ENCODE measurements at places on chromosomes 1 and 21.

GRCh38 chr1:33169290-33170055 lies 12.4 kb downstream of the TRIM62 start:
- no peak for DNase-seq

GRCh38 chr1:37243368-37244082 lies 209.2 kb upstream of the GRIK3 start:
- DNase-seq: no peak

DNA sequence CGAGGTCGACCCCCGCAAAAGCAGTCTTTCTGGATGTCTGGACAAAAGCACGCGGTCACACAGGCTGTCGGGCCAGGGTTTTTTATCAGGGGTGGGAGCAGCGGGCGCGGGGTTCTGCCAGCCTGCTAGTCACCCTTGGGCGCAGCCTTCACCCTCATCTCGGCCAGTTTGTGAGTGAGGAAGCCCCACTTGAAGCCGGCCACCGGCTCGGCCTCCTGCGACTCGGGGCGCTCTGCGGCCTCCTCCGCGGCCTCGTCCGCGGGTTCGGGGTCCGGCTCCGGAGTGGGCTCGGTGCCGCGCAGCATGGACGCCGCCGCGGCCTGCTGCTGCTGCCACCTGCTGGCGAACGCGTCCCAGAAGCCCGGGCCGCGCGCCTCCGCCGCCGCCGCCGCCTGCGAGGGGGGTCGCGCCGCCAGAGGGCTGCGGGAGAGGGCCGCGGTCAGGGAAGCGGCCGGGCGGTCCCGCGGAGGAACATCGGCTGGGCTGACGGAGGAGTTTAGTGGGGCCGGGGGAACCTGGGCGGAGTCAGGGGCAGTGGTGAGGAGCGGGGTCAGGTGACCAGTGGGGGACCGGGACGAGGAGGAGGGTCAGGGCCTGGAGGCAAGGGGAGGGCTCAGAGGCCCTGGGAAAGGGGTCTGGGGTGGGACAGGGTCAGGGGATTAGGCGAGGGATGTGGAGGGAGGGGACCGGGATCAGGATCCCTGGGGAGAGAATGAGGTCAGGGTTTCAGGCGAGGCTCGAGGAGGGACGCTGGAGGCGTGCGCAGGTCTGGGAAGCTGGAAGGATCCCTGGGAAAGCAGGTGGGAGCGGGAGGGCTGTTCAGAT lies 4.5 kb downstream of the C1orf232 start:
- no peak for DNase-seq

- no peak for DNase-seq
Measured at GRCh38 chr1:220786337-220787068, at the start of gene MTARC1. MTARC1 (plus strand) TSS chr1:220786913; CDS start chr1:220786945, 32 bp downstream.

DNA sequence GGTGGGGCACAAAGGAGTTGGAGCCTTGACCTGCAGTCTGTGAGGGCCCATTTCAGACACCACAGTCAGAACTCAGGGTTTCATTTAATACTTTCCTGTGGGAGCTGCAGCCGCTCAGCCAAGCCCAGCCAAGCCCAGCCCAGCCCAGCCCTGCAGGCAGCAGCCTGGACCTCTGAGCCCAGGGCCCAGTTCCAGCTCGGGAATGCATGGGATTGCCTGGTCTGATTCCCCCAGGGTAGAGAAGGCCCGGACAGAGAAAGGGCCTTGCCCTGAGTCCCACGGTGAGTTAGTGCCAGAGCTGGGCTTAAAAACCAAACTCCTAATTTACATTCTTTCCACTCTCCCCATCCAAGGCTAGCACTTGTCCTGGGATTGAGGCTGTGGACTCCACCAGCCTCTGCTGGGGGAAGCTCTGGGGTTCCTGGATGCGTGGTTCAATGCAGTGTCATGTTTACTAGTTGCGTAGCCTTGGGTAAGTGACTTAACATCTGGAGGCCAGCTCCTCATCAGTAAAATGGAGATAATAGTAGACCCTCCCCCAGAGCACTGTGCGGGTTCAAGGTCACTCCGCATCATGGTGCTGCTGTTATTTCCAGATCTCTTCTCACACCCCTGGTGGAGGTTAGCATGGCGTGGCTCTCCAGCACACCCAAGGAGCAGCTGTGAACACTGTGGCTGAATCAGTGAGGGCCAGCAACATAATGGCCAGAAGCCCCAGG lies 29.2 kb upstream of the PKP1 start:
- DNase-seq: no peak

DNA sequence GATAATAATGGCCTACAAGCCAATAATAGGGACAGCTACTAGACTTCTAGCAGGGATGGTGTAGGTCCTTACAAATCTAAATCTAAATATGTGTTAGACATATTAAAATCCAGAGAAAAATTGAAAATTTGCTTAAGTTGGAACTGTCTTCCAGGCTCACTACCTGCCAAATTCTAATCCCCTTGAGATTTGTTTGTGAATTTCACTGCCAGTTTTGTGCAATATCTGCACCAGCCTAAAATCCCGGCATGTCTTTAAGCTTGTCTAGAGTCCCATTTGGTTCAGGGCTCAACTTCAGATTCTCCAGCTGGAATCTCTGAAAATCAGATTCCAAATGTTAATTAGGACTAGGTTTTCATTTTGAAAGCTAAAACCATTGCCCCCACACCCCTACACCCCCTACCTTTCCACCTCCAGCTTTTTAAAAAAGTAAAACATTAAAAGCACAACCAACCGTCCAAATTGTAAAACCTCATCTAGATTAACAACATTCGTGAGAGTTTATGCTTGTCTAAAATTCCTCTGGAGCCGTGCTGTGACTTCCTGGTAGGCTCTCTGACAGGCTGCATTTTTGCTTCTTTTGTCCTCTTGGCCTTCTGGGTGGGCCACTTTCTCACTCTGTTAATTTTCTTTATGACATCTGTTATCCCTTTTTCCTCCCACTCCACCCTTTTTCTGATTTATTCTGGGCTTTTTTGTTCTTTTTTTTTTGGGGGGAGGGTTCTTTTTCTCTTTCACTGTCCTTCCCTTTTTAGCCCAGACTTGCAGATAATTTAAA lies 348.7 kb downstream of the PAPPA2 start:
- no peak for DNase-seq

DNA sequence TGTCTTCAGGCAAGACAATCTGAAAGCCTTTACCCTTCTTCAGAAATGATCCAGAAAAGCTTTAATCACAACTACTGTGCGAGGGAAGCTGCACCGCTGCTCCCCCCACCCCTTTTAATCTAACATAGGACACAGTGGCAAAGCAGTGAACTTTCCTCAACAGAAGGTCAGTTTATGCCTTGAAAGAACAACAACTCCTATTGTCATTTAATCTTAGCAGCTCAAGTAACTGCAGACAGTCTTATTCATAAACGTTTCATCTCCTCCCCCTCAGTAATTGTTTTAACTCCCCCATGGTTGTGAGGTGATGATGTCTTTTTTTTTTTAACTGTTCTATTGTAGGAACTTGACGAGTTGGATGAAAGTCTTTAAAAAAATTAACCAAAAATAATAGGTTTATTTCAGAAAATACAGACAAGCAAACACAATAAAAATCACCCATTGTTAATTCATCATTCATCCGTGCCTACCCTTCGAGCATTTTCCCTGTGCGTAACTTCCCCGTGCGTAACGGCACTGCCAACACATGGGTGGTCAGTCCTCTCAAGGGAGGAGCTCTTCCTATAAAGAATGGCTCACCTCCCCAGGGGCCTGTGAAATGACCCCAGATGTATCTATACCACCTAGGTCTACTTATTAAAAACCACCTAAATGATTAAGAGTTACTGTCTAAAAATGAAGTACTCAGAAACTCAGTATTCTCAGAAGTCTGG lies 3.3 kb upstream of the ADAR start:
- DNase-seq: no peak

GRCh38 chr1:210525716-210526454 lies 197.2 kb downstream of the HHAT start:
- no peak for DNase-seq

- DNase-seq: no peak
Measured at GRCh38 chr1:152495066-152495675, 15.4 kb upstream of the LCE5A start.

DNA sequence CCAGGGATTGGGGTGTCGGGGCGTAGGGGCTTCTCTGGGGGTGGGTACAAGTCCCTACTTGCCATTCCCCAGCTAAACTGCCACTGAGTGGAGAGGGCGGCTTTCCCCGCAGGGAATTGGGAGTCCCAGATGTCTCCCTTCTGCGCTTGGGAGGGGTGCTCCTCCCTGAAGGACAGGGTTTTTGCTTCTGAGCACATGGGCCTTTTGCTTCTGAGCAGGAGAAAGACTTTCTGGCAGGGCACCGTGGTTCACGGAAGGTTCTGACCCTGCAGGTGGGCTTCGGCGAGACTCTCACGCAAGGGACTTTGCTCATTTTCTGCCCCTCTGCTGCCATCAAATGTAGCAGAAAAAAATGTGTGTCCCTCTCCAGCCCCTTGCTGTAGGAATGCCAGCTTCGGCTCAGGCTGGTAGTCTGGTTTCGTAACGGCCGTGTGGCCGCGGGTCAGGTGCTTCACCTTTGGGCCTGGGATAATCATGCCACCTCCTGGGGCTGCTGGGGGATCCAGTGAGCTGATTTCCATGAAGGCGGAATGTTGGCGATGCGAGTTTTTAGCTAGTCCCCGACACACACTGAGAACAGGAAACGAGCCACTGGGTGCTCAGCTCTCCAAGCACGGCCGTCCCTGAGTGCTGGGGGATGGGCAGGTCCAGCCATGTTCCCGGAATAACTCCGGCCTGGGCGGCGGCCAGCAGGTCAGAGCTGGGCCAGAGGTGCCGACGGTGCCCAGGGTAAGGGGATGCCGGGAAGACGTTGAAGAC lies 364.0 kb downstream of the CAMTA1 start:
- DNase-seq: no peak

DNA sequence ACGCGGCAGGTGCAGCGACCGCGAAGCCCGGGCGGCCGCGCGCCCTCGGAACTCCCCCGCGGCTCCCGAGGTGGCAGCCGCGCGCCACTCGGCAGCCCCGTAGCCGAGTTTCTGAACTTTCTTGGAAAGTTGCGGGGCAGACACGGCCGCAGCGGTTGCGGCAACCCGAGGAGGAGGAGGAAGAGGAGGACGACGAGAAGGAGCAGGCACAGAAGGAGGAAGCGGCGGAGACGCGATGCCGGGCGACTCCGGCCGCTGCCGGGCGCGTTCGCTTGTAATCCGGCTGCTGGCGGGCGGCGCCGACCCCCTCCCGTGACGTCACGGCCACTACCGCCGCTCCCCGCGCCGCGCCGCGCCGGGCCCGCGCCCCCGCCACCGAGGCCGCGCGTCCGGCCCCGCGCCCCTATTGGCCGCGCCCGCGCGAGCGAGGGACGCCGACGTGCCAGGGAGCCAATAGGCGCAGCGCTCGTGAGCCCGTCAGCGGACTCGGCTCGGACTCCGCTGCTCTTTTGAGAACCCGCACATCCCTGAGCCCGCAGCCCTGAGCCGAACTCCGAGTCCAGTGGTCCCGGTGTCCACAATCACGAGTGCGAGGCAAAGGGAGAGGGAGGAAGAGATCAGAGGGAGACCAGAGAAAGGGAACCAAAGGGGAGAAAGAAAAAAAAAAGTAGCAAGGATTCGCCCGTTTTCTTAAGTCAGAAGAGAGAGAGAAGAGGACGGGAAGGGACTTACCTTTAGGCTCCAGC lies 736 bp upstream of the BARHL2 start:
- no peak for DNase-seq

DNA sequence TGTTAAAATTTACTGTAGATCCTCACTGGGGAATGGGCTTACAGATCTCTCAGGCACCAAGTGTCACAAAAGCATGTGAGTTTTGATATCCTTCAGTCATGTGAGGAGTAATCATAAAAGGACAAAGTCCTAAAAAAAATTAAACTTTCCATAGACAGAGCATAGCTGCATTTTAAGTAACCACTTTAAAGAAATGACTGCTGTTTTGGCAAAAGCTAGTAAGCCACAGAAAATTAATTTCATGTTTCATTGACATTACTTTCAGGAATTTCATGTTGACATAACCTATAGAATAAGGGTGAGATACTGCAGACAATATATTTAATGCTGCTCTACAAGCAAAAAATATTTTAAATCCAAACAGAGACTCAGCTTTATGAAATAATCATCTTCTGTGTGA lies 156.3 kb downstream of the LYPLAL1 start:
- DNase-seq: no peak

GRCh38 chr1:184022668-184023067 lies 14.9 kb downstream of the COLGALT2 start:
- no peak for DNase-seq

GRCh38 chr1:94989911-94990473 lies 63.1 kb upstream of the CNN3 start:
- no peak for DNase-seq

DNA sequence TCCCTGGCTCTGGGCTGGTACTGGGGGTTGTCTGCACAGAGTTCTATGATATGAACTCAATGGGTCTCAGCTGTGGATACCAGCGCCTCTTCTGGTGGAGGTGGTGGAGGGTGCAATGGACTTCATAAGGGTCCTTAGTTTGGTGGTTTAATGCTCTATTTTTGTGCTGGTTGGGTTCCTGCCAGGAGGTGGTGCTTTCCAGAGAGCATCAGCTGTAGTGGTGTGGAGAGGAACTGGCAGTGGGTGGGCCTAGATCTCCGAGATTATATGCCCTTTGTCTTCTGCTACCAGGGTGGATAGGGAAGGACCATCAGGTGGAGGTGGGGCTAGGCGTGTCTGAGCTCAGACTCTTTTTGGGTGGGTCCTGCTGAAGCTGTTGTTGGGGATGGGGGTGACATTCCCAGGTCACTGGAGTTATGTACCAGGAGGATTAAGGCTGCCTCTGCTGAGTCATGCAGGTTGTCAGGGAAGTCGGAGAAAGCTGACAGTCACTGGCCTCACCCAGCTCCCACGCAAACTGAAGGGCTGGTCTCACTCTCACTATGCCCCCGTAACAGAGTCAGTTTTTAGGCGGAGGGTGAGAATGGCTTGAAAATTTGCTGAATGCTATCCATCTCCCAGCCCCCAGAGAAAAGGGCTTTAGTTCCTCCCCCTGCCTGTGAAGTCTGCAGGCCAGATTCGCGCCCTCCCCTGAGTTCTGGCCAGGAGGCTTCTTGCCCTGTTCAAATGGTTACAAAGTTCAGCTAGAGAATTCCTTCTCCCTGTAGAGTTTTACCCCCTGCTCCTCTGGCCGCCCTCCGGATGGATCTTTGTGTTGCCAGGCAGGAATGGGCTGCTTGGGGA lies 902.9 kb downstream of the LTN1 start:
- no peak for DNase-seq

DNA sequence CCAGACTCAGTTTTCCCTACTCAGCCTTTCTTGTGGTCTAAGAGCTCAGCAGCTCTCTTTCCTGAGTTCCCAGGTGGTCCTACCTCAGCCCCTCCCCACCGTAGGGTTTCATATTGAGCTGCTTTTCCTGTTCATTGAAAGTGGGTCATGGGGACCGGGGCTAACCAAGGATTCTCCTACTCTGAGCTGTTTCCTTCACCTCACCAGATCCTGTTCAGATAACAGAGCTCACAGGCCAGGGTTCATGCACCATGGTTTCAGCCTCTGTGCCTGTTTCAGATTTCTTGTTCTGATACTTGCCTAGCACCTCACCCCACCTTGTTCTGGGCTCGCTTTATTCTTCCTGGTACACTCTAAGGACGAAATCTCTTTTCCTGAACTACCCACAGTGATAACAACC lies 8.5 kb downstream of the UBQLN4 start:
- DNase-seq: no peak
